ENCODE measurements at places on chromosomes 5 and 9. TPM values are rescaled to one million over a fixed set of nuclear protein-coding genes. Genes with fewer than 3 reads are reported as not detected.

Gene OLFM1
- total RNA-seq: 0.46 TPM

Gene CXCL14
- not detected for total RNA-seq

Gene TAF9
- total RNA-seq: 118 TPM

Gene PCDHA9
- total RNA-seq: not detected

Gene SPINK13
- not detected for total RNA-seq

Gene KLHL9
- 33.4 TPM for total RNA-seq

Gene DBH
- total RNA-seq: not detected

Gene CRHBP
- not detected for total RNA-seq

Gene GMCL2
- not detected for total RNA-seq

Gene LRRC19
- total RNA-seq: not detected

Gene ZNF883
- 2.6 TPM for total RNA-seq

Gene PCDHGB1
- 0.59 TPM for total RNA-seq

Gene C9
- total RNA-seq: 0.25 TPM

- DNase-seq: no peak
These were observed 132.5 kb downstream of the PPP2R2B start for GRCh38 chr5:146745931-146746577.

DNA sequence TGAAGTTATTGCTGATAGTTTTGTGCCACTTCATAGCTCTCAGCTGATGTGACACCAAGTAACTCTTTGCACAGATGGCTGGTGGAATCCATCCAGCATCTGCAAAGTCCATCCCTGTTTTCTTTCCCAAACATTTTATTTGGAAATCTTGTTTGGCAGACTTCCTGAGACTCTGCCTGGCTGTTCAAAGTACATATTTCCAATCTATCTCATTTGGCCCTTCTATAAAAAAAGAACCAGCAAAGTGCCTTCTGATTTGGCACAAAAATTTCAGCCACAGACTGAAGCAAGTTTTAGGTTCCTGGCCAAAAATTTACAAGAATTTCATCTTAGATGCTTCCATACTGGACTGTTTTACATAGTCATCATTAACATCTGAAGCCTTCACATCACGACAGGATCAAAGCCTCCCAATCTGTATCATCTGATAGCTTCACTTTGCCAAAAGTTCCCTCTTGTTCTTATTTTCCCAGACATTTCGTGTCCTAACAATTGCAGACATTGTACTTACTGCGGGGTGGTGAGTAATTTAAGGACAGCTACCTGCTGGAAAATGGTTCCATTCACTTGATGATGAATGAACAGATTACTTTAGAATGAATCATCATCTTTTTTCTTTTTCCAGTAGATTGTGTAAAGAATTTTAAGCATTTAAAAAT, 377.3 kb downstream of the KIAA0825 start:
- no peak for DNase-seq

GRCh38 chr5:56352808-56353590, 119.9 kb upstream of the ANKRD55 start:
- DNase-seq: no peak

- DNase-seq: no peak
These were observed 103.1 kb upstream of the TSLP start for GRCh38 chr5:110968246-110969005.

DNA sequence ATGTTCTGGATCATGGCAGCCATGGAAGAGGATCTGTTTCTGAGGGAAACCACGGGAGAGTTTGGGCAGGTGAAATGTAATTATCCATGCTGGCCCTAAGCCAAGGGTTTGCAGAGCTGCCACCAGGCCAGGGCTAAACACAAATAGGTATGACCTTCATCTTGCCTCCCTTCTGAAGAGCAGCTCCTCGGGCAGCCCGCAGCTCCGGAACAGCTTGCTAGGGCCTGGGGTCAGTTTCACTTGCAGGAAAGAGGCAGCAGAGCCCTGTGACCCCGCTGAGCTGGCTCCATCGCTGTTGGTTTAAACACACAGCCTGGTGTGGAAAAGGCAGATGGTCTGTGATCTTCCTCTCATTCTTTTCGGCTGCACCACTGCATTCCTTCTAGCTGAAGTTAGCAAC, 141.4 kb downstream of the TMEM38B start:
- no peak for DNase-seq

- DNase-seq: no peak
These were observed 2.7 kb upstream of the LHX2 start for GRCh38 chr9:124008694-124009530.

DNA sequence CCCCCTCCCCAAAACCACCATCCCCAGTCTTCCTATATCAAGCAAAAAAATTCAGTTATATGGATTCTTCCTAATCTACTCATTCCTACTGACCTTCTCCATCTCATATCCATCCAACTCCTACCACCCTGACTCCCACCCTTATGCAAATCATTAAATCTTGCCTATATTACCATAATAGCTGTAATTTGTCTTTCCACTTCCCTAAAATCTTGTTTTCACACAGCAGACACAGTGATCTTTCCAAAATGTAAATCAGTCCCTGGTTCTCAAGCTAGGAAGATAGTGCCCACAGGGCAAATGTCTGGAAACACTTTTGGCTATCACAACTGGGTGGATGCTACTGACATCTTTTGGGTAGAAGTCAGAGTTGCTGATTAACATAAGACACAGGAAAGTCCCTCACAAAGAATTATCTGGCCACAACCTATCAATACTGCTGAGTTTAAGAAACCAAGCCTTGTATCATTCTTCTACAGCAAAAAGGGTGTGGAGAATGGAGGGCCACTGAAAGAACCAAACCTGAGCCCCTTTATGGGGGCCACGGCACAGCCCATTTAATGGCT, 1.4 kb downstream of the SRA1 start:
- no peak for DNase-seq

DNA sequence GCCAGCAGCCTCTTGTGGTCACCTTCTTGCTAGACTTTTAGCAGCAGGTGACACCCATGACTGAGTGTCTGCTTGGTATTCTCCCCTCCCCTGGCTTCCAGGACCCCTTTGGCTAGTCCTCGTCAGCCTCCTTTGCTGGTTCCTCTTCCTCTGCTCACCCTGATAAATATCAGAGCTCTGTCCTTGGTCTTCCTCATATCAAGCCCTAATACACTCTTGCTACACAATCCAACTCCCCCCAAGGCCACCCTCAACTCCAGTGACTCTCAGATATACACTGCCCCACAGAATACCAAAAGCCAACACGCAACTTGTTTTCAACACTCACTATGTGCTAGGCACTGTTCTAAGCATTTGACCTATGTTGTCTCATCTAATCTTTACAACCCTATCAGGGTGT, 30.3 kb upstream of the LCP2 start:
- DNase-seq: no peak

DNA sequence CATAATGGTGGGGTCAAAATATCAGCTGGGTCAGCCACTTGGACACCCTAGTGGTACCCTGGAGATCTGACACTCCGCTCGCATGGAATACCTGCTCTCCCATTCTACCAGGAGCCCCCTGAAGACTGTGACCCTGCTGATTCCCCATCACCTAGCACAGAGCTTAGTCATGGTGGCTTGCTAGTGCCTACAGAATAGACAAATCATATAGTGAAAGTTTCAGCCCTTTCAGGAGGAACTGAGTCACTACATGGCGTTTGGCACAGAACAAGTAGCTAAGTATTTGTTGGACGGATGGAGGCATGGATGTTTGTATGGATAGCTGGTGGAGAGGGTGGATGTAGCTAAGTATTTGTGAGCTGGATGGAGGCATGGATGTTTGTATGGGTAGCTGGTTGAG, 65.3 kb downstream of the LMX1B start:
- no peak for DNase-seq

GRCh38 chr9:117643288-117643654, 60.9 kb upstream of the TLR4 start:
- DNase-seq: no peak

- DNase-seq: no peak
These were observed 17.3 kb downstream of the PRKAA1 start for GRCh38 chr5:40780858-40781257.

- DNase-seq: no peak
These were observed 50.2 kb upstream of the SAP30L start for GRCh38 chr5:154395407-154396106.

- DNase-seq: no peak
These were observed 48.2 kb downstream of the NKD2 start for GRCh38 chr5:1056611-1057484.

DNA sequence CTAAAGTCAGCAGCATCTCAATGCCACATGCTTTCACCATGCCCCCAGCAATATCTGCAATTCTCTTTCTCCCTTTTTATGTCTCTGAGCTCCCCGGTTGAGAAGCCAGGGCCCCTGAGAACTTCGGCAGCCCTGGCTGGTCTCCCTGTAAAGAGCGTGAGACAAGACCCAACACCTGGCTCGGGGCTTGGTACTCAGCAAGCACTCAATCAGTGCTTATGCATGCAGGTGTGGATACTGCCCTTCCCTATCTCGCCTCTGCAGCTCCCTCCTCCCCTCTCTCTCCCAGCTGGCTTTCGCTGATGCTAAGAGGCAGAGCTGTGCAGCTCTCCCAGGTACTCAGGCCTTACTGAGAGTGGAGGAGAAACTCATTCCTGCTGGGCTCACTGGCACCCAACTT, 41.7 kb upstream of the AKNA start:
- no peak for DNase-seq

DNA sequence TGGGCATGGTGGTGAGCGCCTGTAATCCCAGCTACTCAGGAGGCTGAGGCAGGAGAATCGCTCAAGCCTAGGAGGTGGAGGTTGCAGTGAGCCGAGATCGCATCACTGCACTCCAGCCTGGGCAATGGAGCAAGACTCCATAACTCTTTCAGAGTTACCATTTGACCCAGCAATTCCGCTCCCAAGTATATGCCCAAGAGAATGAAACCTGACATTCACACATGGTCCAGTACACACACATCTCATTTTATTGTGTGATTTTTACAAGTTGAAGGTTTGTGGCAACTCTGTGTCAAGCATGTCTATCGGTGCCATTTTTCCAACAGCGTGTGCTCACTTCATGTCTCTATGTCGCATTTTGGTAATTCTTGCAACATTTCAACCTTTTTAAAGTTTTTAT, 24.9 kb upstream of the FIBCD1 start:
- DNase-seq: no peak

DNA sequence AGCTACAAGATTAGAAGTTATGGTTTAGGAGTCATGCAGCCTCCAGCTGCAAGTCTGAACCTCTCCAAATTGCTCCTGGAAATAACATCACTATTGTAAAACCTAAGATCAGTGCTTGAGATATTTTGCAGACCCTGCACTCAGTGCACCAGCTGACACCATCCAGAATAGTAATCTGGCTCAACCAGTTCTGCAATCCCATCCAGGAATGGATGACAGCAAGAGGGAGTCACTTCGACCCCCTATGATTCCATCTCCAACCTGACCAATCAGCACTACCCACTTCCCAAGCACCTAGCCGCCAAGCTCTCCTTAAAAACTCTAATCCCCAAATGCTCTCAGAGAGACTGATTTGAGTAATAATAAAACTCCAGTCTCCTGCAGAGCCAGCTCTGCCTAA, 37.9 kb upstream of the NR4A3 start:
- DNase-seq: no peak

GRCh38 chr9:113954591-113954990, 78.5 kb downstream of the ZNF618 start:
- DNase-seq: no peak

DNA sequence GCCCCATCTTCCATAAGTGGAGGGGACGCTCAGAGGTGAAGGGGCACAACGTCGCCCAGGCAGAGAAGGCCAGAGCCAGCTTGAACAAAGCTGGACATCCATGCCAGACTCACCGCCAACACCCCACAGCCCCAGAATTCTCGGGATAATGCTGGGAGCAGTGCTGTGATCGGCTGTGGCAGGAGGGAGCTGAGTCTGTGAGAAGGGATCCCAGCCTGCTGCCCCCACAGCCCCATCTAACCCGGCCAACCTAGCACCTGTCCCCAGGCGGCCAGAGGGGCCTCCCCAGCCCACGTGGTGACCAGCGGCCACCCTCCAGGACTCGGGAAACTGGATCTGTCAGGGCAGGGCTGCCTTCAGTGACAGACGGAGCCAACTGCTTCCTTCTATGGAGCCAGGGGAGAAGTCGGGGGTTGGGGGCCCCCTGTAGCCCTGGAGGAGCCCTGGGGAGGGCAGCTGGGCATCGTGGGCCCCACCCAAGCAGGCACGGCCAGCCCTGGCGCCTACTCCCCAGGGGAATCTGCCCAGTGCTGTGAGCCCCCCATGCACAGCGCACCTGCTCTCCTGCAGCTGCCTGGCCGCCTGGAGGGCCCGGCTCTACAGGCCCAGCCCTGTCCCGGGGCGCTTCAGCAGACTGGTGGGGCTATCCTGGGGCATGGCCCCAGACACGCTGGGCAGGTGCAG, 6.0 kb downstream of the BRD3 start:
- no peak for DNase-seq

Data from pulmonary artery endothelial cell (primary cell).